ENCODE measurements at places on chromosomes 6 and 20. TPM values are rescaled to one million over a fixed set of nuclear protein-coding genes. Genes with fewer than 3 reads are reported as not detected.

KCNQ2 gene
- total RNA-seq = not detected

OR2H1 gene
- not detected for total RNA-seq

CST8 gene
- total RNA-seq = not detected

CSNK2A1 gene
- total RNA-seq = 111 TPM

GMPR gene
- 13.1 TPM for total RNA-seq

MUC22 gene
- not detected for total RNA-seq

GGTLC1 gene
- total RNA-seq = not detected

ALDH8A1 gene
- total RNA-seq = 0.84 TPM

NHSL1 gene
- total RNA-seq = 0.35 TPM
